ENCODE measurements at places on chromosomes 3 and 15.

DNA sequence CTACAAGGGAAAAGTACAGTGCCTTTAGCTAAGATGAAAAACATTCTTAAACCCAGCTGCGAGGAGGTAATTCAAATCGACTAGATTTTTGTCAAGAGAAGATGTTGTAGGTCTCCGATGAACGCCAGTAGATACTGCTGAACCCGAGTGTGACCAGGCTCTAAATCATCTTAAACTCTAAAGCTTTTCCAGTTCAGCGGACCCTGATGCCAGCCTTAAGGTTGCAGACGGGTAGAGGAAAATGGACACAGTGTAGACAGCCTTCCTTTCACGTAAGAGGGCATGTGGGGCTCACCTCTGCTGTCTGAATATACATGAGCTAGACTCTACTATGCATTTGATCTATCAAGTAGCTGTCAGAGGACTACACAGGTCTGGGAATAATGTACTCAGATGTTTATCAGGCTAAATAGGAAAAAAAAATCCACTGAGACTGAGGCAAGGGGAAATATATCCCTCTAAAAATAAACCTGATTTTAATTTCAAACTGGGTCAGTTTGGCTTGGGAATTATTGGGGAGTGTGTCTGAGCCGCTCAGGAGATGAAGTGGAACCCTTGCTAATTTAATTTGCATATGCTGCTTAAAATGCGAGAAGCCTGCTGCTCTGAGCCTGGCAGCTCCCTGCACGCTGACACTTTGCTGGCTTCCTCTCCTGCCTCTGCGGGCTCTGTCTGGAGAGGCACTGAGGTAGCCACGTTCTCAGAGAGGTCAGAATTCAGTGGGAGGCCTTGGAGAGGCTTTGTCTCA, 151.9 kb downstream of the CADPS start:
- no peak for DNase-seq

- no peak for DNase-seq
These were observed 262.0 kb upstream of the UMPS start for GRCh38 chr3:124467980-124468902.

DNA sequence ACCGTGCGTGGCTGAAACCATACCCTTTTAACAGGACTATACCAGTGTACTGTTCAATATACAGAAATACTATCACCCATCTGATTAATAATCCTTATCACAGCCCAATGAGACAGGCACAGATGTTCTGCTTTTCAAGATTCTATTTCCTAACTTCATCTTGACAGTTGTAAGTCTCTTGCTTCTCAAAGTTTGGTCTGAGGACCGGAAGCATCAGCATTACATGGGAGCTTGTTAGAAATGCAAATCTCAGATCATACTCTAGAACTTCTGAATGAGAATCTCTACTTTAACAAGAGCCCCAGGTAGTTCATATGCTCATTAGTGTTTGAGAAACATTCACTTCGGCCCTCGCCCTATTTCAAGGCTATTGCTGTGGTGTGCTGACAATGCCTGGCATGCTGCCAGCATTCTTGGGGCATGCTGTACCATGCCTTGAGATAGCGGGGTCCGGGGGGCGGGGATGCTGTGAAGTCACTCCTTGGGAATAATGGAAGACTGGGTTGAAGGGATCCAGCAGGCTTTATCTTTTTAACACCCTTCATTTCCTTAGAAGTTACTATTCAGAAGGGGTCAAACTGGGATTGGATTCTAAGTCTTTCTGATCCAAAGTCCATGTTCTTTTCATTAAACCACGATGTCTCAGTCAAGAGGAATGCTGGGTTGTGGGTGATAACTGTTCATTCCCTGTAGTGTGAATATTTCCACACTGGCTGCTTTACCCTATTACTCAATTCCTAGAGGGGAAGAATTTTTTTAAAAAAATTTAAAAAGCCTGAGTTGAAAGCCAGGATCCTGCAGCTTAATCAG, 194.7 kb downstream of the LPP start:
- DNase-seq = no peak

GRCh38 chr3:141280086-141280485, 48.5 kb downstream of the PXYLP1 start:
- DNase-seq = no peak

DNA sequence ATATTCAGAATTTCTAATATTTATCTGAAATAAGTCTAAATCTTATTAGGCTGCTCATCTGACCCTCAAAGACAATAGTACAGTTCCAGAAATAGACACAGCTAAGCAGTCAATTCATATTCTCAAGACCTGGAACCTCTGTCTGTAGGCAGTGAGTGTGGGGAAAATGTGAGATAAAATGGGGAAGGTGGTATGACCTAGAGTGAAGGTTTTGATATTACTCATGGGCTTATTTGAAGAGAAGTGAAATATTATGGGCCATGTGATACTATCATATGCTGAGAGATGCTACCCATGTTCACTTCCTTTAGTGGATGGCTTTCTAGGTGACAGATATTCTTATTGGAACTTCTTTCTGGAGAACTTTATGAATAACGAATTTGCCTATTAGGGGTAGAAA, 33.5 kb downstream of the TGFBR2 start:
- no peak for DNase-seq

- no peak for DNase-seq
These were observed 110.8 kb downstream of the IGF2BP2 start for GRCh38 chr3:185714085-185714484.

GRCh38 chr3:65635657-65636056, 403.1 kb downstream of the MAGI1 start:
- DNase-seq = no peak

DNA sequence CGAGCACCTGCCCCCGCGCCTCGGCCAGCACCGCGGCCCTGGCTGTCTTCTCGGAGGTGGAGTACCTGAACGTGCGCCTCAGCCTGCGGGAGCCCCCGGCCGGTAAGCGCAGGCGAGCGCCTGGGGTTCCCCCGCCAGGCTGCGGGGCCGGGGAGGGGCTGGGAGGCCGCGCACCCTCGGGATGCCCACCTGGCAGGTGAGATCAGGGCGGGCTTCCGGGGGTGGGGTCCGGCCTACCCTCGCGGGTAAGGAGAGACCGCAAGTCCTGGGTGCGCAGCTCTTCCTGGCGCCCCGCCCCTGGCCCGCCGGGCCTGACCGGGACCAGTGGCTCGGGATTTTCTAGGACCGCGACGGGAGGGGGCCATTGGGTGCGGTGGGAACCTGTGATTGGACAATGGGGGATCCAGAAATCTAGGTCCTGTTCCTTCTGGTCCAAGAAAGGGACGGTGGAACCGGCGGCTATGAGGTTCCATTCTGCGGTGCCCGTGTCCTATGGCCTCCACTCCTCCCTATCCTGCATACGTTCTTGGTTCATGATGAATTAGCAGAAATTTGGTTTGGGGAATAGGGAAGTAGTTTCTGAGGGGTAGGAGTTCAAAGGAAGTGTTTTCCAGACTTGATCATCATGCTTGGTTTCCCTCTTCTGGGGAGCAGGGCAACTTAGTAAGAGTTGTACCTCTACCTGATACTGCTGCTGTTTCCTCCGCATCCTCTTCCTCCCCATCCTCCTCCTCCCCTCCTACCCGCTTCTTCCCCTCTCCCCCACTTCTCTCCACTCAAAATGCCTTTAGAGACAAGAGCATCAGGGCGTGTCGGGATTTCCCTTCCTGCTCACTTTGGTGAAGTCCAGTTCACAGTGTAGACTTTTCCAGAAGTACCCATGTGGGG, 808 bp downstream of the ARRDC4 start:
- no peak for DNase-seq

GRCh38 chr3:146152834-146153233, 8.2 kb downstream of the PLOD2 start:
- DNase-seq = no peak

DNA sequence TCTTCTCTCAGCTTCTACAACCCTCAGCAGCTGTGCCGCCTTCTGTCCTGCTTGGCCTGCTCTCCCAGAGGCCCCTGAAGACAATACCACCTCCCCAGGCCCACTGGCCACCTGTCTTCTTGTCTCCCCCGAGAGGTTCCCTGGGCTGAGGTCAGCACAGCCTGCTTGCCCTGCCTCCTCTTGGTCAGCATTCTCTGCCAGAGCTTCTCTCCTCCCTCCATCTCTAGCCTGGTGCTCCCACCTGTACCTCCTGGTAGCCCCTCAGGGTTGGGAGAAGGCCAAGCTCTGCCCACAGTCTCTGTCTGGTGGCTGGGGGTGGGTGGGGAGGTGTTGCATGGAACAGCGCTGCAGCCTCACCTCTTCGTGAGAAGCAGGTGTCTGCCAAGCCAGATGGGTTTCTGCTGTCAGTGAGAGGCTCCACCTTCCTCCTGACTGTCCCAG, 5.6 kb upstream of the ISLR start:
- DNase-seq = no peak

- DNase-seq = peak; percentile 35
These were observed 433.8 kb upstream of the SUCLG2 start for GRCh38 chr3:68088216-68088615.

DNA sequence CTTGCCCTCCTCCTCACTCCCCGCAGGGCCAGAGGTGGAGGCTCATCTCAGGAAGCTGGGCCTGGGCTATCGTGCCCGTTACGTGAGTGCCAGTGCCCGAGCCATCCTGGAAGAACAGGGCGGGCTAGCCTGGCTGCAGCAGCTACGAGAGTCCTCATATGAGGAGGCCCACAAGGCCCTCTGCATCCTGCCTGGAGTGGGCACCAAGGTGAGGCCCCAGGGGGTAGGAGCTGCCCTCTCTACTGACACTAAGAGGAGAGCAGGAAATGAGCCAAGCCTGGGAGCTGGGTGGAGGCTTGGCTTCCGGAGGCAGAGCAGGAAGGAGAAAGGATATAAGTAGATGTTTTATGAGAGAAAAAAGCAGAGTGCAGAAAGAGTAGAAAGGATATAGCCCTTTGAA, 4.9 kb downstream of the OGG1 start:
- no peak for DNase-seq

GRCh38 chr3:129938140-129938930, 36.2 kb upstream of the TRH start:
- DNase-seq = no peak

GRCh38 chr15:36965570-36966342, 134.6 kb downstream of the MEIS2 start:
- no peak for DNase-seq

DNA sequence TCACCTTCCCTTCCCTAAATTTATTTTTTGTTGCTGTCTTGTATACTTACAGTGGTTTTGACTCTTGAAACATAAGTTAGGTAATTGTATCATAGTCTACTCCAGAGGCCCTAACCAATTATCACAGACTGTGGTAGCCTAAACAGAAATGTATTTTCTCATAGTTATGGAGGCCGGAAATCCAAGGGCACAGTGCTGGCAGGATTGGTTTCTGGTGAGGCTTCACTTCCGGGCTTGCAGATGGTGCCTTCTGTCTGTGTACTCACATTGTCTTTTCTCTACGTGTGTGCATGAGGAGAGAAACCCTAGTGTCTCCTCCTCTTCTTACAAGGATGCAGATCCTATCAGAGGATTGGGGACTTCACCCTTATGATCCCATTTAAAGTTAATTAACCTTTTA, 290.2 kb upstream of the KCNMB2 start:
- DNase-seq = no peak

DNA sequence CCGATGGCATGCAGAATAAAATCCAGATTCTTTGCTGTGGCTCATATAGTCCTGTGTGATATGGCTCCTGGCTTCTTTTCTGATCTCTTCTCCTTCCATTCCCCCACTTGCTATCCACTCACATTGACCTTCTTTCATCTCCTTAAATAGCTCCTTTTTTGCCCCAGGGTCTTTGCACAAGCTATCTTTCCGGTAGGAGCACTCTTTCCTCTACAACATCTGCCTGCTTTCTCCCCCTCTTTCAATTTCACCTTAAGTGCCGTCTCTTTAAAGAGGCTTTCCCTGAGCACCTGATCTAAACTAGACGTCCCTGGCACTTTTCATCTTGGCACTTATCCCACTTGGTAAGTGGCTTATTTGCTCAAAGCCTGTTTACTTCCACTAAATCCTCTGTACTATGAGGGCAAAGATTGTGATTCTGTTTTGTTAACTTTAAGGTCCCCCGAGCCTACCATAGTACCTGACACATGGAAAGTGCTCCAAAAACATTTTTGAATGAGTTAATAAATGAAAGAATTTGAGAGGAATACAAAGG, 323.3 kb upstream of the TLE3 start:
- DNase-seq = no peak

DNA sequence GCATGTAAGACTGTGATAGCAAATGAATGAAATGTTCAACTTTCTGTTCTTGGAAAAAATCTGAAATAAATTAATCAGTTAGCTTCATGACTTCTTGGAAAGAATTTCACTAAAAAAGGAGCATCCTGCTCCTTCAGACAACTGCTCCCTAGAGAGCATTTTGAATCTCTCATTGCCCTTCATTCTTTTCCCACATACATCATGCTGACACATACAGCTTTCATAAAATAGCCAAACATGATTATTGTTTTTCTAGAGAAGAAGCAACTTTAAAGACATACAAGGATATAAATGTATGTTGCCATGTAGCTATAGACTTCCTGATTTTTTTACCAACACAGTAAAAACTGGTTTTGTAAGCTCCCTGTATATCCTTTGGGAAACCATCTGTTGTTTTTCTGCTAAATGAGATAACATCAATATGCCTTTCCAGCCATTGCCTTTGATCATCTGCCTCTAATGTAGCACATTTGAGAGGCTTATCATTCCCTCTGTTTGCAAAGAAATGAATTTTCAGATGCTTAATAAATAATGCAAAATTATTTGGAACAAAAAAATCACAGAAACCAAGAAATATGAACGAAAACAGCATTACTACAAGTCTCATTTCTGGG, 248.2 kb upstream of the GPR149 start:
- DNase-seq = no peak

GRCh38 chr3:139519998-139520737, 19.4 kb downstream of the RBP1 start:
- DNase-seq = no peak

GRCh38 chr3:196547067-196547466, 21.3 kb downstream of the WDR53 start:
- no peak for DNase-seq

GRCh38 chr3:58996730-58997129, 53.1 kb downstream of the CFAP20DC start:
- no peak for DNase-seq

DNA sequence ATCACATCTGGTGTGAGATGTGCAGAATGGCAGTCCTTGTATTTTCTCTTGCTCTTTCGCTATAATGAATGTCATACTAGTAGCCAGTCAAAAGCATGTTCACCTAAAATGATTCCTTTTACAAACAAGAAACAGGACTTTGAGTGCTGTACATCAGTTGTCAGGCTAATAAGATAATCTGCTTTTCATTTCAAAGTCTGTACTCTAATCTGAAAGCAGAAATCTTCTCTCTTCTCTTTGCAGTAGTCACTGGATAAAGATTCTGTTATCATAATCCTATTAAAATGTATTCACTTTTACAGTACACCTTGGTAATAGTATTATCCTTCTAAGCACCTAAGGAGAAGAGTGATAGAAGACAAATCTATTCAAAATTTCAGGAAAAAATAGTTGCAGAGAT, 300.1 kb downstream of the MFSD1 start:
- DNase-seq = no peak

DNA sequence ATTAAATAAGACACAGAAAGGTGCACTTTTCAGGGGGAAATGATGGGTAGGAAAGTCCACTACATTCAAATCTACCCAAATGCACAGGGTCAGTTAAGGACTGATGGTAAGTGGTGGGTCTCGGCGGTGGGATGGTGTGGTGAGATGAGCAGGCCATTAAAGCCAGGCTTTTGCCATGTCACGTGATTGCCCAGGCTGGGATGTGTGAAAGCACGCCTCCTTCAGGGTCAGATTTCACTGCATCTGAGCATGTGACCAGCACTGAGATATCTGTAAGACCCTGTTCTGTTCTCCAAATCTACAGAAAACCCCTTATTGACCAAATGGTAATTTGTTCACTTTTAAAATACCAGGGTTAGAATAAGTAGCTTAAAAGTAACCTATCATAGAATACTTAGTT, 301.5 kb downstream of the MEX3B start:
- DNase-seq = no peak

Data from stimulated activated CD8-positive, alpha-beta memory T cell treated with anti-CD3 and anti-CD28 coated beads, Interleukin-12 subunit alpha, Interleukin-12 subunit beta, amount 100 ng/mL, for 1 hour (primary cell).